ENCODE measurements at places on chromosomes 7 and 10.

- DNase-seq: no peak
Measured at GRCh38 chr10:16816171-16816570, 1.1 kb downstream of the RSU1 start.

GRCh38 chr10:11150231-11150731 lies 132.6 kb downstream of the CELF2 start:
- DNase-seq: no peak

- no peak for DNase-seq
Measured at GRCh38 chr7:149145031-149145845, 2.0 kb upstream of the ZNF398 start.

- no peak for DNase-seq
Measured at GRCh38 chr10:4249841-4250586, 465.0 kb upstream of the KLF6 start.

DNA sequence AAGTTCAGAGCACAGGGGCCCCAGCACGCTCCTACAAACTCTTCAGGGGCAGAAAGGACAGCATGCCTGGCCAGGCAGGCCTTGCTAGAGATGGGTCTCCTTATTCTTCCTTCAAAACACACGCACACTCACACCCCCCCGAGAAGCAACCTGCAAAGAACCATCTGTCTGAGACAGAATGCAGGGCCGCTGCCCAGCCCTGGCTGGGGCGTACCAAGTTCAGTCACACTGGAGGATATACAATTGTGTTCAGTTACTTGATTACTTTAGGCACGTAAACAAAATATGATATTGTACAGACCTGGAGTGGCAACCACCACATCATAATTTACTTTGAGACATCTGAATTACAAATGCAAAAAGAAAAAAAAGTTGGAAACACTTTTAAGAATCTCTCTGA lies 5.7 kb downstream of the FAM53B start:
- DNase-seq: no peak

DNA sequence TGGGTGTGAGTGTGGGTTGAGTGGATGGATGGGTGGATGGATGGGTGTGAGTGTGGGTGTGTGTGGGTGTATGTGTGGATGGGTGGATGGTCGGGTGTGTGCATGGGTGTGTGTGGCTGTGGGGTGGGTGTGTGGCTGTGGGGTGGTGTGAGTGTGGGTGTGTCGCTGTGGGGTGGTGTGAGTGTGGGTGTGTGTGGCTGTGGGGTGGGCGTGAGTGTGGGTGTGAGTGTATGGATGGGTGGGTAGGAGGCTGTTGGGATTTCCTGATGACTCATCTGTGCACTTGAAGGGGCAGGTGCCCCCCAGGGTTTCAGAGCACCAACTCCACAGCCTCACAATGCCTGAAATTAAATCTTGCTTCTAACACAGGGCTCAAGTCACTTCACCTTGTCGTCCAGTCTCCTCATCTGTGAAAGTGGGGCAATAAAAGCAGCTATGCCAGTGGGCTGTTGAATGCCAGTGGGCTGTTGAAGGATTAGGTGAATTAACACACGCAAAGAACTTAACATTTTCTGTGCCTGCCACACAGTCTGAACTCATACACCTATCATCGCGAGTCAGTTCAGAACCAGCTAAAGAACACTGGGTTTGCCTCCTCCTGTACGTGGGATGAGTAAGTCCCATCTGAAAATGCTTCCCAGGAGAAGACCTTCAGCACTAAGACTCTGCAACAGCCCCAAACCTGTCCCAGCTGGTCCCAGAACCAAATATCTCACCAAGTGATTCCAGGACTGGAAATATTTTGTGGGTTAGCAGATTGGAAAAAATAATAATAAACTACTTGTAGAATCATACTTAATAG lies 32.0 kb downstream of the SFMBT2 start:
- DNase-seq: no peak

GRCh38 chr7:95904099-95904498 lies 131.7 kb downstream of the DYNC1I1 start:
- DNase-seq: no peak

- DNase-seq: no peak
Measured at GRCh38 chr10:108782411-108782810, 1140.9 kb downstream of the XPNPEP1 start.

GRCh38 chr10:96310321-96310669 lies 6.1 kb downstream of the DNTT start:
- no peak for DNase-seq

- no peak for DNase-seq
Measured at GRCh38 chr7:99422186-99422585, 13.4 kb downstream of the BUD31 start.

GRCh38 chr10:123576706-123577105 lies 89.4 kb upstream of the GPR26 start:
- no peak for DNase-seq

DNA sequence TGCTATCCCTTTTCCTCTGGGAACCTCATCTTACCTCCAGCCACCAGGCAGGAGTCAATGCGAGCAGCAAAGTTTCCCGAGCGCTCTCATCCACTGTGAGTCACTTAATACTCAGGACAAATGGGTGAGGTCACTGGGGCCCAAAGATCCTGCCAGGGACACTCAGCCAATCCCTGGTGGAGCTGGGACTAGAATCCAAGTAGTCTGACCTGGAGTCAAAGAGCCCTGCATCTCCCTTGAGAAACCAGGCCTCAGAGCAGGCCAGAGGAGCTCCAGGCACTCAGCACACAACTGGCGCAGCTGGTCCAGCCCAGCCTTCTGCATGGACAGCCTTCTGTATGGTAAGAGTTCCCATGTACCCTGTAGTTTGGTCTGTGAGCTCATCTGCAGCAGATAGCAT lies 142.3 kb downstream of the MAPK8 start:
- DNase-seq: no peak

DNA sequence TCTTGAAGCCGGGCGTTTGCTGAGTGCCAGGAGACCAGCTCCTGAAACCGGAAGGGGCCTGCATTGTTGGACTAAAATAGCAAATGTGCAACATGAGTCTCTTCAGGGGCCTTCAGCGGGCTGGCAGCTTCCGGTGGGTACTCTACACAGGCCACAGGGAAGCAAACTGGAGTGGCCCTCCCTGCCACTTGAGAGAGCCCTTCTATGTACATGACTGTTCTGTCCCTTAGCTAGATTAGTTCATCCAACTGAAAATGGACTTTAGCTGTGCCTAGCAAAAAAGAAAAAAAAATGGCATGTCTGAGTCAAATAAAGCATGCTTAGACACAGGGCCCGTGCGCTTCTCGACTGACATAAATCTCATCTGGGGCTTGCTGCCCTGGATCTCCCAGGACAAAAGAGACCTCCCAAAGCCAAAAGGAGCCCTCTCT lies 115.3 kb upstream of the TCF7L2 start:
- DNase-seq: no peak

GRCh38 chr10:1923586-1923985 lies 186.3 kb upstream of the ADARB2 start:
- DNase-seq: no peak
